ENCODE measurements at places on chromosomes 5 and 9.
A peak's percentile ranks its signal among the peaks of the same experiment; 100 is the strongest.

GRCh38 chr5:77957931-77958521 is 181.9 kb upstream of the TBCA start:
- DNase-seq: no peak

DNA sequence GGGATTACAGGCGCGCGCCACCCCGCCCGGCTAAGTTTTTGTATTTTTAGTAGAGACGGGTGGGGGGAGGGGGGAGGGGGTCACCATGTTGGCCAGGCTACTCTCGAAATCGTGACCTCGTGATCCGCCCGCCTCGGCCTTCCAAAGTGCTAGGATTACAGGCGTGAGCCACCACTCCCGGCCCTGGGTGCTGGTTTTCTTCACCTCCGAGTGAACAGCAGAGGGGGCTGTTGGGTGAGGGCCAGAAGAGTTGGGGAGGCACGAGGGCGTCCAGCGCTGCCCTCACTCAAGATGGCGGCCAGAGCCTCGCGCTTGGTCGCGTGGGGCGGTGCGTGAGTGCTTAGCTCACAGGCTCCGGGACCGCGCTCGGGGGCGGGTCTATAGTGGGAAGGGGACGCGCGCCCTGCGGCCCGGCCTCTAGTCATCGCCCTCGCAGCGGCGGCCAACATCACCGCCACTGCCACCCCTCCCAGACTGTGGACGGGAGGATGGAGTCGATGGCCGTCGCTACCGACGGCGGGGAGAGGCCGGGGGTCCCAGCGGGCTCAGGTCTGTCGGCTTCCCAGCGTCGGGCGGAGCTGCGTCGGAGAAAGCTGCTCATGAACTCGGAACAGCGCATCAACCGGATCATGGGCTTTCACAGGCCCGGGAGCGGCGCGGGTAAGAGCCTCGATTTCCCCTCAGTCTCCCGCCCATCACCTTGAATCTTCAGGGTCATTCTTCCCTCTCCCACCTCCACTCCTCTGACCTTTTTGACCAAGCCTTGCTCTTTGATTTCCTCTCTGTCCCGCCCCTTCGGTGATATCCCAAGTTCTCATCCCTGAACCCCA is at the start of gene CAMLG:
Gene CAMLG (plus strand): TSS at position 416 of the 830 bp plus-strand sequence. CDS start 73 bp downstream, at position 489.
- peak; percentile 96 for DNase-seq

GRCh38 chr9:79880626-79881025 is 308.9 kb downstream of the TLE4 start:
- DNase-seq: no peak

DNA sequence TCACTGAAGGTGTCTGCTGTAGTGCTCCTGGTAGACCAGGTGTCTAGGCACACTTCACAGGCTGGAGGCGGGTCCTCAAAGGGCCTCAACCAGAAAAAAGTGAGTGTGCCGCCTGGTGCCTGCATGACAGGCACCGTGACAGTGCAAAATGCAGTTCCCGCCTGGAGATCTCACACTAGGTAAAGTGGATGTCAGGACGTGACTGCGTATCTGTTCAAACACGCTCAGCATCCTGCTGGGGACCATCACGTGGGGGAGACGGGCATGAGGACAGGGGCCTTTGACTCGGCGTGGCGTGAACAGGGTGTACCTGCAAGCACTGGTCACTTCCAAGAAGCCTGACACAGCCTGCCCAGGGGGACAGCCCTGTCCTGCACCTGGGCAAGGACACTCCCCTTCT is 32.3 kb upstream of the NTNG2 start:
- no peak for DNase-seq

DNA sequence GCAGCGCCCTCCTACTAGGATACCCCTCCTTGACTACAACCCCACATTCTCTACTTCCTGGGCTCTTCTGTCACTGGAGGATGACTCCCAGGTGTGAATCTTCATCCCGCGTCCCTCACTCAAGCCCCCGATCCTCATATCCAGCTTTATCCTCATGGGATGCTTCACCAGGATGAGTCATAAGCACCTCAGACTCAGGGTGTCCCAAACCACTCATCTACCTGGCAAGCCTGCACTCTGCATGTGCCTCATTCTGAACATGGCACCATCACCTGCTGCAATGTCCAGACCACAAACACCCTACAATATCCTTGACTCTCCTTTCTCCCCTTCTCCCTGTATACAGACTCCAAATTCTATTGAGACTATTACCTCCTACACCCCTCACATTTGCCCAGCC is 1.5 kb upstream of the TGFBI start:
- no peak for DNase-seq
